ENCODE measurements at places on chromosomes 3 and 15.

GRCh38 chr3:173529062-173529711 lies 131.6 kb downstream of the NLGN1 start:
- DNase-seq = peak; percentile 8

DNA sequence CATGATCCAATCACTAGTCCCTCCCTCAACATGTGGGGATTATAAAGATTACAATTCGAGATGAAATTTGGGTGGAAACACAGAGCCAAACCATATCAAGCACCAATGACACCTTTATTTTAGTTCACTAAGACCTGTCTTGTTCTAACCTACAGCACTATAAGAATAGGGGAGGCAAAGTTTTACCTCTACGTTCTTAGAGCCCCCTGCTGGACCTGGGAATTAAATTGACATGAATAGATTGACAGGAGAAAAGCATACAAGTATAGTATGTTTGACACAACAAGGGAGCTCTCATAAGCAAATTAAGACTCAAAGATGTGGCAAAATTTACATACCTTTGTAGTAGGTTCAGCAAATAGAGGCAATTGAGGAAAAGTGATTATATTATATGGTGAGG lies 974.4 kb upstream of the ALCAM start:
- DNase-seq = no peak

- DNase-seq = no peak
Observed at GRCh38 chr3:138078096-138078495, 37.3 kb downstream of the DZIP1L start.

DNA sequence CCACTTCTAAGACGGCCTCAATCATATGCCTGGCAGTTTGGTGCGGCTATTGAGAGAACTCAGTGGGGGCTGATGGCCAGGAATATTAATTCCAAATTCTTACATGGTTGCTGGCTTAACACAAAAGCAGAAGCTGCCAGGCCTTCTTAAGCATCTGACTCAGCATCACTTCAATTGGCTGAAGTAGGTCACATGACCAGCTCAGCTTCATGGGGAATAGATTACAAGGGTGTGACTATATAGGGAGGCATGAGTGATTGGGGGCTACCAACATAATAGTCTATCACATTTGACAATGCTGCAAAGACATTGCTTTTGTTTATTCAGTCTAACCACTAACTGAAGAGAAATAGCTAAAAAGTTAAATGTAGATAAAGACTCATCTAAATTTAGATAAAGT lies 101.6 kb upstream of the ANKRD28 start:
- no peak for DNase-seq

DNA sequence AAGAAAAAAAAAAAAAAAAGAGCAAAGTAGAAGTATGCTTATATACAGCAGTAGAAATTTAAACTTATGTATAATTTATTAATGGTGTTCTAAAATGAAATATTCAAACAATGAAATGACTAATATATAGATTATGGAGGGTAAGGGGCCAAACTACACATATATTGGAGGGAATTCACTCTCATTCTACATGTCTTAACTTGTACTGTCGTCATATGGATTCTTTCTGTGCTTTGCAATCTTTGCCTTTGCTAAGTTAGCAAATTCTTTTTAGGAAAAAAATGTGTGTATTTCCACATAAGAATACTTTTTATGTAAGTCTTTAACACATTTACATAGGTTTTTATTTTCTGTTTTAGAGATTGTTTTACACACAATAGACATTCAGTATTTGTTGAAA lies 118.9 kb upstream of the MBNL1 start:
- DNase-seq = no peak

DNA sequence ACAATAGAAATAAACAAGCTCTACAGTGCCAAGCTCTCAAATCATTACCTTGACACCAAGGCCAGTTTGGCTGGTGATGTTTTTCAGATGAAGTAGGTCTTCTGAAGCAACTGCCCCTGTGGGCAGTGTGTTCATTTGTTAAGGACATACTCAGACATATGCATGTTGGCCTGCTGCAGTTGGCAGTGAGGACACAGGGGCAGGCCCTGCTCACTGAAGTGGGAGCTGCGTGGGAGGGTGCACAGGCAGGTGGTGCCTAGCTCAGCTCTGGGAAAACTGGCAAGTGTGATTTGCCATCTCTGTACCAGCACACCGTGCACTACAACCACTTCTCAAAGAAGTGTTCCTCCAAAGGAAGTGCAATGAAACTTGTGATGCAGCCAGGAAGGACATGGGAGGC lies 28.5 kb upstream of the SNRK start:
- no peak for DNase-seq

DNA sequence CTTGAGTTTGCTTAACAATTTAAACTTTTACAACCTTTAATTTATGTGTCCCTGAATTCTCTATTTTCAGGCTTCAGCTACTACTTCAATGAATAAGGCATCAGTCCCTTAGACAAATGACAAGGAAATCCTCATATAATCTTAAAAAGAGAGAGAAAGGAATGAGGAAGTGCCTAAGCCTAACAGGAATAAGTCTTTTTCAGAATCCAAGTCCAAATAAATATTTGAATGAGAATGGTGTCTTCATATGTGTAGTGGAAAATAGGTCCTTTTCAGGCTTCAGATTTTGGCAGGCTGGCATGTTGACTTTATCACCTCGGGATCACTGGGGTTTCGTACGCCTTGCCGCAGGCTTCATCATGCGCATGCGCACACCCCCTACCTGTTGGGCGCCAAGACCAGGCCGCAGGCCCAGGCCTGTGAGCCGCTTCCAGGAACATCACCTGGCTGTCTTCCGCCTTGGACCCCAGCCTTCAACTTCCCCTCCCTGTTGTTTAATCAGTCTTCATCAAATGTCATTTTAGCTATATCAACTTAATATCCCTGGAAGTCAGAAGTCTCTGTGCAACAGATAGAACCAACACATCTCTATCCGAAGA lies 334.5 kb downstream of the SOX2 start:
- no peak for DNase-seq

DNA sequence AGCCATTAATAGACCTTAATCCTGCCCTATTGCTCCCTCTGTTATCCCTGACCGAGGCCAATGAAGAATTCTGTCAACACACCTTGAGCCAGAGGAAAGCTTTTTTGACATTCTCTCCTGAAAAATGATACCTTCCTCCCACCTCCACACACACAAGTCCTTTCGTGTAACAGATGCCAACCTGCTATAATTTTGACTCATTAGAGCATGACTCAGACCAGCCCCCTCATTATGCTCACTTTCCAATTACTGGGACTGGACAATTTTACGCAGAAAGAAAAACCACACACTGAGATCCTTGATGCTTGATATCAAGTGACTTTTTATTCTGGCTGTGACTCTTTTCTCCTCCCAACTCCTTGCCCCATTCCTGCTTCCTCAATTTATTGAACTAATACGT lies 50.9 kb downstream of the LSAMP start:
- peak; percentile 68 for DNase-seq

GRCh38 chr3:27758083-27758482 lies 36.0 kb upstream of the EOMES start:
- no peak for DNase-seq

GRCh38 chr3:170603770-170604510 lies 18.1 kb upstream of the SLC7A14 start:
- DNase-seq = no peak

DNA sequence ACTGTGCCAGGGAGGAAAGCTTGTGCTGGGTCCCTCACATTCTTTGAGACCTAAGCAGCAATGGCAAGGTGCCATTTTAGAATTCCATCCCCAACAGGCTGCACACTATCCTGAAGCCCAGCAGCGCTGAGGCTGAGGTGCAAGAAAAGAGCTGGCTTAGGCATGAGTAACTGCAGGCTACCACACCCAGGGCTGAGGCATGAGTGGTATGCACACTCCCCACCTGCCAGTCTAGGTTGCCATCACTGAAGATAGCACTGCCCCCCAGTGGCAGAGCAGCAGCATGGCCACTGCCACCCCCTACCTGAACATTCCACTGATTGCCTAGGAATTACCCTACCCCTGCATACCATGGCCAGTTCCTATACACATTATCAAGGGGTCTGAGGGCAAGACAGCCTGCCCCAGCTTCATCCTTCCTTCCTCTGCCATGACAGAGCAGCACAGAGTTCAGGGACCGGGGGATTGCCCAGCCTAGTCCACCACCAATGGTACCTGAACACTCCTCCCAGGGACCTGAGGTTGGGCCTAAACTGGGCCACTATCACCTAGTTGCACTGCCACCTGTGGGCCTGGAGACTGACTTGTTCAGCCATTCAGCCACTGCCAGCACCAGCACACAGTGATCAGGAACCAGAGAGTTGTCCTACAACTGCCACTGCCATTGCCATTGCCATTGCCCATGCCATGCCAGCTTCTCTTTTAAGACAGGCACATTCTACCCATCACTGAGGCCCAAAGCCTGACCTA lies 129.8 kb downstream of the SATB1 start:
- DNase-seq = no peak

GRCh38 chr3:16122155-16122554 lies 52.3 kb upstream of the GALNT15 start:
- no peak for DNase-seq

DNA sequence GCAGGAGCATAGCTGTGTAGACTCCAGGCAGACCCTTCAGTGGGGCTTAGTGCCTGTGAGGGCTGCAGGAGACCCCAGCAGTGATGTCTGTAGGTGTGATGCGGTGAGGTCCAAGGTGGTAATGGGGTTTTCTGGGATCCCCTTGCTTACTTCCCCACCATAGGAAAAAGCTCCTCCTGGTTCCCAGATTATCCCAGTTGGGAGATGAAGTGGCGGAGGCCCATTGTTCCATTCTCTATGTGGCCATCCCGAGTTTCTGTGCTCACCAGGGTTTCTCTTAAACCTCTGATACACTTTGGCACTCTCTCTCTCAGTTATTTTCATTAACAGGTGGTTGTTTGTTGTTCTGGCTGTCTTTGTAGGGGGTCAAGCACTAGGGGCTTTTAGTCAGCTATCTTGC lies 146.7 kb upstream of the IGF1R start:
- DNase-seq = no peak

DNA sequence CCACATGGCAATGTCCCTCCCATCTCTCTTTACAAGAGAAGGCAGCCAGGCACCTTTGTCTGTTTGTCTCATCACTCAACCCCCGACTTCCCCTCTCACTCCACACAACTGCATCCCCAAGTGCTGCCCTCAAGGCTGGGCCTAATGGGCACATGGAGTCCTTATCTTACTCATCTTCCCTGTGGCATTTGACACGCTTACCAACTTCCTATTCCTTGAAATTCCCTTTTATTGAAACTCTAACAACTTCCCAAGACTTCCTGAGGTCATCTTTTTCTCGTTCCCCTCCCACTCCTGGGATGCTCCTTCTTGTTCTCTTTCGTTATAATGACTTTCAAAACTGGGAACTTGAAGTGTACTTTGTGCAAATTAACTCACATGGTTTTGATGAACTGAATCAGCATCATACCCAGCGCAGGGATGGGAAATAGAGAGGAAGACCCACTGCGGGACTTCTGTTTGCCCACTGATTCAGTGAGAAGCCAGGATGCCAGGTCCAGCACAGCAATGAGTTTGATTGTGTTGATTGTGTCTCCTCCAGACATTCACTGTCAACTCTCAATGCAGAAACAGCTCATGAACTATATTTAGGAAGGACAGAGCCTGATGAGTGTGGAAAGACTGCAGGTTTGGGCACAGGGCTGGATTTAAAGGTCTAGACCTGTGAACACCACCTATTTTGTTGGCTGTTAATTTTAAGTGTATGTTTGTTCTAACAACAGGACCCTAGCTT lies 104.7 kb upstream of the TNIK start:
- DNase-seq = no peak

GRCh38 chr3:67655364-67656121 lies 1.1 kb upstream of the SUCLG2 start:
- no peak for DNase-seq

DNA sequence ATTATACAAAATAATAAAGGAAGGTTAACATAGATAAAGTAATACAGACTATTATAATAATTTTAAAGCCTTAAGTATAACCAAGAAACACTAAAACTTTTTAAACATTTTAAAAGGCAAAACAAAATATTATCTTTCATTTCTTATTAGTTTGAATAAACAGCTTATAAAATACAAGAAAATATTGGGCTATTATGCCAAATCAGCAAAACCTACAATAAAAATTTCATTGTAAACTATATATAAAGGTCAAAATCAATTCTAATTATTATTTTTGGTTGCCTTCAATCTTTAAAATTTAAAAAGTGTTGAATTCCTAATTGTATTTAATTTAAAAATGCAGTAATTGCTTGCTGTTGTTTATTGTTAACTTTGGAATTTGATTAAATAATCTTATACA lies 430.0 kb downstream of the ROBO1 start:
- DNase-seq = no peak

DNA sequence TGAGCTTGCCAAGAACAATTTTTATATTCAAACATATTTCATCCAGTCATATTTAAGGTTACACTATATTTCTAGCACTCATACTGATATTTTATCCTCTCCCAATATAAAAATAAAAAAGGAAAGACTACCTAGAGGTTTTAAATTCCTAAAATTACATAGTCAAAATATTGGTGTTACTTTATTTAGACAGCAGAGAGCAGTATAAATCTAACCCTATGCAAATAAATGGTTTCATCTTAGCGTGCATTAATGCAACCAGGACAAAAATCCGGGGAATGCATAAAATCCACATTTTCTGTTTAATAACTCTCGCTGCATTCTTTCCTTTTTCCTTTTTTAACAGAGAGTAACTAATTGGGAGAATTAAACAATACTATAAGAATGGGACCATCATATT lies 1447.4 kb upstream of the ALCAM start:
- DNase-seq = no peak

- no peak for DNase-seq
Observed at GRCh38 chr3:51539291-51539941, 897 bp downstream of the RAD54L2 start.
